ENCODE measurements at places on chromosomes 12 and 14.

DNA sequence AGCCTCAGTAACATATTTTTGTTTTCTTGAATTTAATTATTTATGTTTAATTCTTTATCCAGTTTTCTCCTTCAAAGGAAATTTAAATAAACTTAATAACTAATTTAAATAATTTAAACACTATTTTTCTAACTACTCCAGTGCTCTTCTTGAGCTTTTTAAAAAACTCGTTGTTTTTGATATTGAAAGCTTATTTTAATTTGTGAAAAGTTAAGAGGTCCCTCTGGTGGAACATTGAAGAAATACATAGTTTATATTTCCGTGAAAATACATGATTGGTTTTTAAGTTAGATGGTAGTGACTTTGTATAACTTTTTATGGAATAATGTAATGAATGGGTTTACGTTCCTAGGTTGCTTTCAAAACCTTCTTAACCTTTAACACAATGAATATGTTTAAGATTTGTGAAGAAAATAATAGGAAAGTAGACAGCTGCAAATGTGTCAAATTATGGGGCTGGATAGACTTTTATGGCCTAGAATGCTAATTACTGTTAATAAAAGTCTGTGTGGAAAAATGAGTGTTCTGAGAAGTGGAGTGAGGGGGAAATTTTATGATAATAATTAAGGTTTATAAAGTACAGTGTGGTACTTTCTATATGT, 45.9 kb upstream of the MSRB3 start:
- DNase-seq, result no peak

DNA sequence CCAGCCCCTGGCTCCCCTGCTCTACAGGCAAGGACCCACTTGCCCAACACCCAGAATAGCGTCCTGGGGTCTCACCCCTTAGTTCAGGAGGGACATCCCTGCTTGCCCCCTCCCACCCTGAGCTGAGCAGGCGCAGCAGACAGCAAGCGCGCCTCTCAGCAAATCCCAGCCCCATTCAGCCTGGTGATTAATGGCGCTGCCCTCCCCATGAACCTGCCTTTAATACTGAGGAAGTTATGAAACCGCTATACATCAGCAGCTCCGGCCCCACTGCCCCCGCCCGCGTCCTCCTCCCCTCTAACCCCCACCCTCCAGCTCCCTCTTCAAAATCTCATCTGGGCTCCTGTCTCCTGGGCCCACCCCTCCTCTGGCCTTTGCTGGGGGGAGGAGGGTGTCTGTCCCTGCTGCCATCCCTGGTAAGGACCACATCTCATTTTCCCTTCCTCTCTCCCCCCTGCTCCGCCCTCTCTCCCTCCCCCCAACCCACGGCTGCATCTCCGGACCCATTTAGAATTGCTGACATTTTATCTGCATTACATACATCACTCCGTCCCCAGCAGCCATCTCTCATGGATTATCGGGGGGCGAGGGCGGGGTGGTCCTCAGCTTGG, 7.1 kb upstream of the SMUG1 start:
- no peak for DNase-seq

GRCh38 chr14:58066115-58066514, 85.9 kb downstream of the ARMH4 start:
- no peak for DNase-seq

DNA sequence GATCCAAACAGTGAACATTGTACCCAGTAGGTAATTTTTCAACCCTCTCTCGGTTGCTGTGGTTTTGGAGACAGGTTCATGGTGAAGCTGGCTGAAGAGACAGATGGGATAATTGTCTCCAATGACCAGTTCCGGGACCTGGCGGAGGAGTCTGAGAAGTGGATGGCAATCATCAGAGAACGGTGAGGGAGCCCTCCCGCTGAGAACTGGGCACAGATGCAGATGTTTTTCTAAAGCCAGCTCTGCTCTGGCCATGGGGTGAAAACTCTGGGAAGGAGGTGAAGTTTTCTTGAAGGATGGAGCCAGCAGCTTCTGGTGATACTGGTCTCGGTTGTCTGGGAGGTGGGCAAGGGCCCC, 6.2 kb downstream of the KHNYN start:
- no peak for DNase-seq

DNA sequence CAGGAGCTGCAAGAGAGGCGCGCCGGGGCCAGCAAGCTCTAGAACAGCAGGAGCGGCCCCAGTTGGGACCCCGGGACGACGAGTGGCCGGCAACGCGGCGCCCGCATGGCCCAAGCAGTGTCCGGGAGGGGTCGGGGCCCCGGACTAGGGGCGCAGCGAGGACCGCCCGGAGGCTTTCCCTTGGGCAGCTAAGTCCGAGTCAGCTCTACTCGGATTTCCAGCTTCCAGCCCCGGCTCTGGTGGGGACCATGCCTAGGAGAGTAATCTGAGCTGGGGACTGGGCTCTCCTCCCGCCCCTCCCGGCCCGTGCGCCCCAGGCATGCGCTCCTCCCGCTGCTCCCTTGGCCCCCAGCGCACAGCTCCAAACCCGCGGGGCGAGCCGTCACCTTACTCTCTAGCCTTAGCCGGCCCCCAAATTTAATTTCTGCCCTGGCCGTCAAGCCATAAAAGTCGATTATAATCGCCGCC, 41.6 kb upstream of the CAPRIN2 start:
- peak; percentile 61 for DNase-seq

GRCh38 chr14:69535230-69535848, 39.3 kb downstream of the CCDC177 start:
- no peak for DNase-seq

DNA sequence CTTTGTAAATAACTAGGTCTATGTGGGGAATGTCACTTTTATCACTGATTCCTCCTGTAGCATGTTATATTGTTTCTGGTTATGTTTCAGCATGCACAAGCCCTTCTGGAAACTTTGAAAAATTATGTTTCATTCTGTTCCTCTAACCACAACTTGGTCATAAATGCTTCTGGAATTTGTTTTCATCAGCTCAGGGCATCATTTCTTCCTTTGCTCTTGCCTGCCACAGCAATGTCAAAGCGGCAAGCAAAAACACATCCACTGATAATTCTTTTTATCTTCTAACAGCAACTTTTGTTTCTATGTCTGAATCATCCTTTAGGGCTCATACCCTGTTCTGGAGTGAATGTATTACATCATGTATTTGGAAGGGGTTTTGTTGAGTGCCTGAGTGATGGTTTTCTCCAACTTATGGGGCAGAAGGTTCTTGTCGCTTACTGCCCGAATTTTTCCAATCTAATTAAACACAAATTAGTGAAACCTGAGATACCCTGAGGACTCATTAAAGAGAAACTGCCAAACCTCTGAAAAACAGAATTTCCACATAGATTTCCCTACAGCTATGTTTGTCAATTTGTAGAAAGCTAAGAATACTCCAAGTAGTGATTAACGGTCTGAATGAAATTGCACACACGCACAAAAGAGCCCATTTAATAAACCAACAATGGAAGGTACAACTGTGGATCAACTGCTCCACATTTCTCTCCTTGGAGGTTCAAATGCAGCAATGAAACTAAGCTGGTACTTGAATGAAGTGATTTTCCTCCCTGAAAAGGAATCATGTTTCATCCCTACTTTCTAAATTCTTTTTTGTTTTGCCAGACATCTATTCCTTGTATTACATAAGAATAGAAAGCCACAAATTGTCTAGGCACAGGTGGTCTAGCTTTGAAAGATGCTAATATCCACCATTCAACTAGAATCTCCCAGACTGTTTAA, 173.5 kb upstream of the KRR1 start:
- no peak for DNase-seq

DNA sequence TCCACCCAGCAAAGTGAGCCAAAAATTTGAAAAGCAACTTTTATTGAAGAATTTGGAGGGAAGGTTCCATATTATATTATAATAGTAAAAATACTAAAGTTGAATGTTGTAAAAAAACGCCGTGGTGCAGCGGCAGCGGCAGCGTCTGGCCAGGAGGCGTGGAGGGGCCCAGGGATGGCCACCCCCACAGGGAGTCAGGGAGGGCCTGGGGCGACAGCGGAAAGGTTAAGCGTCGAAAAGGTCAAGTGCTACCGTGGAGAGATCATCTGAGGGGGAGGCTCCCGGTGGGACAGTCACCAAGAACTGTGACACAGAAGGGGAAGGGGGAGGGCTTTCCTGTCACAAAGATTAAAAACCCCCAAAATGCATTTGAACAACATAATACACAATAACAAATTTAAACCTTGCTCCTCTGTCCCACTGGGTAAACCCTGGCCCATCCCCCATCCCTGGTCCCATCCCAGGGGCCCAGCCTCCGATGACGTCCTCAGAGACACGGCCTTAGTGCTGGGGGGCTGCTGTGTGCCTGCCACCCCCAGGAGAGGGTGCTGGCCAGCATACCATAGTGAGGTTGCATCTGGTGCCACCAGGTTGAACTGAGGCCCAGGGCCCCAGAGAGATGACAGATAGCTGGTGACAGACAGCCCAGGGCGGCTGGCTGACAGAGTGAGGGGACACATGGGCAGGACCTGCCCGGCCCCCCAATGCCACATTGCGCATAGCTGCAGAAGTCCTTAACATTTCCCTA, 16.6 kb downstream of the SIVA1 start:
- no peak for DNase-seq

DNA sequence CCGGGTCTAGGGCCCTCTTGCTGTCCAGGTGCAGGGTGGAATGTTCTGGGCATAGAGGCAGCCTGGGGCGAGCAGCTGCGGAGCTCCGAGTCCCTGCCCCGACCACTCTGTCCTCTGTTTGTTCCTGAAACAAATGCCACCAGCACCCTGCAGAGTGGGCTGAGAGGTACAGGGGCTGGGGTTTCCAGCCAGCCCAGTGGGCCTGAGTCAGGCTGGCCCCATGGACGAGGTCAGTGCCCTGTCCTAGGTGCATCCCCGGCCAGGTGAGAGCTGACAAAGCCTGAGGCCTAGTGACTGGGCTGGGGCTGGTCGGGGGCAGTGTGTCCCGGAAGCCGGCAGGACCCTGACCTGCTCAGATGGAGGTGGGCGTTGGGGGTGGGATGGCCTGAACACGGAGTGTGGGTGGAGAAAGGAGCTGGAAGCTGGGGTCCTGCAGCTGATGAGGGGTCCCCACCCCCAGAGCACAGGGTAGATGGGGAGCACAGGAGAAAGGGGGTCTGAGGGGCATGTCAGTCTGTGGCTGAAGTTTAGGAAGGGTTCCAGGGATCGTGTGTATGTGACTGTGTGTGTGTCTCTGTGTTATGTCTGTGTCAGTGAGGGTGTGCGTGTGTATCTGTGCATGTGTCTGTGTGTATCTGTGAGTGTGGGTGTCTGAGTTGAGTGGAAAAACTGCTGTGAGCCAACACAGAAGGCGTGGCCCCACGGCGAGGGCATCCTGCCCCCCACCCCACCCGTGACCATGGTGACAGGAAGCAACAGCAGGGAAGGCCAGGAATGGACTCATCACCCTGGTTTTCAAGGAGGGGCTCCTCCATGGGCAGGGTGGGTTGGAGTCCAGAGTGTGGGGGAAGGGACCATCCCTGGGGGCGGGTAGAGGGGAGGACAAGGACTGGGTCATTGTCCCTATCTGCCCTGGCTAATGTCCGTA, 2.4 kb upstream of the CRIP1 start:
- no peak for DNase-seq

DNA sequence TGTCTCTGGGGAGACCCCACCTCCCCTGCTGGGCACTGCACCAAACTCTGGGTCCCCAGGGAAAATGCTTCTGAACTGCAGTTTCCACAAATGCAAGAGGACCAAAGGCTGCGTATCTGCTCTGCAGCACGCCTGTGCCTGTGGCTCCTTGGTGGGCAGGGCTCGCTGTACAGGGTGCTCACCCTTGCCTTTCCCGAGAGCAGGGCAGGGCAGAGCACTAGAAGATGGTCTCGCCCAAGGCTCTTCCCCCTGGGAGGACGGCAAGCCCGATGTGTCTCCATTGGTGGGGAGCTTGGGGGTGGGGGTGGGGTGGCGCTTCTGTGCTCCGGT, 175.3 kb upstream of the RTL1 start:
- DNase-seq, result no peak

DNA sequence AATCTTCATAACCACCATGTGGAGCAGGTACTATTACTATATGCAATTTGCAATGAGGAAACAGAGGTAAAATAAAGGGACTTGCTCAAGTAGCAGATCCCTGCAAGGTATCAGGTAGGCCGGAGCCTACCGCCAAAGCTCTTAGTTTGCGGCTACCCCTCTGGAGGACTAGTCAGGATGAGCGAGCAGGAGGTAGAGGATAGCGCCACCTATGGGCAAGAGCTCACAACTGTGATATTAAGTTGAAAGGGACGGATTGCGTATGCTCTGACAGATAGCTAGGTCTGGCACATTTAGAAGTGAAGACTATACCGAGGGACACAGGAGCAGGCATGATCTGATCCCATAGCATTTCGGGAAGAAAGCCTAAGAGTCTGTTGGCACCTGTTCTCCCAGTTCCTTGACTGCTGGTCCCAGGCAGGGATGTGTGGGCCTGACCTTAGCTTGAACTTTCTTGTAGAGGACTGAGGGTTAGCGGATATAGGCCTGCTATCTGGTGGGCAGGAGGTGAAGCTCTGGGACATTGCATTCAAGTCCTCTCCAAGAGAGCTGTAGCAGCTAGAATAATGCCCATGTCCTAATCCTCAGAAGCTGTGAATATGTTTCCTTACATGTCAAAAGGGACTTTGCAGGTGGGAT, 48.0 kb downstream of the SLC17A8 start:
- DNase-seq, result no peak

DNA sequence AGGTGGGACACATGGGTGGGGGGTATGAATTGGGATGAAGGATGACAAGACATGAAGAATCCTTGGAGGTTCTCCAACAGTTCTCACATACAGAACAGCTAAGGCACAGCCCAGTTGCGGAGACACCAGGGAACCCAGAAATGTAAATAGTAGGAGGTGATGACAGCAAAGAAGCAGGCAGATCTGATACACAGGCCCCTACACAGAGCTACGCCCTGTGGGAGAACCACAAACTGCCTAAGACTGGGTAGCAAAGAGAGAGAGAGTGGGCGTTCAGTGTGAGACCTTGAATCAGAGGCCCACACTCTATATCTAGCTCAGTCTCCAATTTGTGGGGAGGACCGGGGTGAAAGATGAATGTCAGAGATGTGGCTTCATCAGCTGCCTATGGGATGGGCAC, 9.5 kb upstream of the NUMB start:
- no peak for DNase-seq

DNA sequence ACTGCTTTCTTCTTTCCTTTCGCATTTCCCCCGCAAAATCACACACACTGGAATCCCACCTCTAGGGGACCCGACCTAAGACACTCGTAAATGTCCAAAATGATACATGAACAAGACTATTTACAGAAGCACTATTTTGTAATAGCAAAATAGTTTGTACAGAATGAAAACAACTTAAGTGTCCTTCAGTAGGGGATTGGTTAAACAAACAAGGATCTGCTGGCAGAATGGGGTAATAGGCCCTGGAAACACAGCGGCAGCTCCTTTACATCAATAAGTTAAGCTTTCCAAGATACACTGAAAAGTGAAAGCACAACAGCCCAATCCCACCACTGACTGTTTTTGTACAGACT, 48.8 kb downstream of the LTBP2 start:
- DNase-seq, result no peak

GRCh38 chr12:54882079-54882478, 27.8 kb downstream of the MUCL1 start:
- DNase-seq, result no peak

Data from T1000 (cell line).